Stimulated activated CD4-positive, alpha-beta T cell treated with anti-CD3 and anti-CD28 coated beads, Interleukin-1b, Interleukin-23, amount 100 ng/mL, for 1 hour (primary cell): ENCODE measurements at places on chromosomes 12 and 14.

GRCh38 chr14:88835661-88836060 is 11.2 kb downstream of the TTC8 start:
- DNase-seq, result no peak

DNA sequence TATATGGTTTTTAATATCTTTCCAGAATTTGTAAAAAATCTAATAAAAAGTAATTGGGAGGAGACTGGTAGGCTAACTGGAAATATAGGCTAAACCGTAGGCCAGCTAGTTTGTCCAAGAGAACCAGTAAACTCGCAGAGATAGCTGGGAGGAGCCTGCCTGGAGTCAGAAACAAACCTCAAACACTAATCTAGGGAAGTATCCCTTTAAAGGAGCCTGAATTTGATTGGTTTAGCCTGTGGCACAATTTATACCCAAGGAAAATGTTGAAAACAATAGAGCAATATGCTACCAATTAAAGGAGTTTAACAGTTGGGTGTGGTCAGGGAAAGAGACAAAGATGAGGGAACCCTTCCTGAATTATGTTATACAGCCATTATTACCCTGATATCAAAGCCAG is 109.6 kb downstream of the EML5 start:
- DNase-seq, result no peak

- no peak for DNase-seq
These were observed 29.5 kb downstream of the RIMBP2 start for GRCh38 chr12:130686511-130686991.

DNA sequence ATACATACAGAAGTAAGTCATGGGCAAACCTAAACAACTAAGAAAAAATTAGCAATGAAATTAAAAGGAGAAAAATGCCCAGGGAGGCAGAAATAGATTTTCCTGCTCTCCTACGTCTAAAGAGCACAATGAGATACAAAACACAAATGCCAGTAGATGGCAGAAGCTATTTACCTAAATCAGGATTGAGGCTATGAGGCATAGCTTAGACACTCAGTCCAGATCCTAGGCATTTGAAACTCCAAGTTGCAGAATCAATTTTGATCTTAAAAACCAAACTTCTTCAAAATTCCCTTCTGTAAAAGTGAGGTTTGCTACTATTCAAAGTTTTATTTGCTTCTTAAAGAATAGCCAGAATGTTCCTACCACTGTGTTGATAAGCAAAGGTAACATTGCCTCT is 368.6 kb downstream of the DAD1 start:
- no peak for DNase-seq
